Erythroblast (primary cell): ENCODE measurements at places on chromosomes 3 and 15.

- no peak for DNase-seq
Measured at GRCh38 chr3:73046195-73046594, 15.3 kb upstream of the EBLN2 start.

DNA sequence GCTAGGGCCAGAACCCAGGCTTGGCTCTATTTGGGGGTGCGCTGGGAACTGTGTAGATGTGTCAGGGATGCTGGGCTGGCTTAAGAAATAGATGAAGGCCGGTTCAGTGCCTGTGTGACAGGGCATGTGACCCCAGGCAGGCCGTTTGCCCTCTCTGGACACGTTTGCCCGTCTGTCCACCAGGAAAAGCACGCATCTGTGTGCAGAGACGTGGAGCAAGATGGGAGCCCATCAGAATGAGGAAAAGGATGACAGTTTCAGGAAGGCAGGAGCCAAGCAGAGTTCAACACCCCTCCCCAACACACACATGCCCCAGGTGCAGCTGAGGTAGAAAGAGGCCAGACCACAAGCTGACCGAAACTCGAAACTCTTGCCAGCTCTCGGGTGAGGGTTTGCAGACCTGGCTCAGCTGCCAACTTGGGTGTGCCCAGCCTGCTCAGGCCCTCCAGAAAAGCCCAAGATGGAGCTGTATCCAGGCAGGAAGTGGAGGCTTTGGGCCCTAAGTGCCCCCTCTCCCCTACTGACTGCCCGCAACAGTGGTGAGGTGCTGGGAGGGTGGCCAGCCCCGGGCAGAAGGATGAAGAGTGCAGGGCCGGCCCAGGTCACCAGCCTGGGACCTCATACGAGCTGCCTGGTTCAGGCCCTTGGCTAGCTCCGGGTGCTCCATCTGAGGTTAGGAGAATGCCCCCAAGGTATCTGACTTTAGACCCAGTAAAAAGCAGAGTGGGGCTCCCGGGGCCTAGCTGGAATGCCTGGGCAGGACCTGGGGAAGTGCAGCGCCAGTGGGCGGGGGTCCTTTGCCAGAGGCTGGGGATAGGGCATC lies 10.2 kb upstream of the MESP1 start:
- DNase-seq = no peak

DNA sequence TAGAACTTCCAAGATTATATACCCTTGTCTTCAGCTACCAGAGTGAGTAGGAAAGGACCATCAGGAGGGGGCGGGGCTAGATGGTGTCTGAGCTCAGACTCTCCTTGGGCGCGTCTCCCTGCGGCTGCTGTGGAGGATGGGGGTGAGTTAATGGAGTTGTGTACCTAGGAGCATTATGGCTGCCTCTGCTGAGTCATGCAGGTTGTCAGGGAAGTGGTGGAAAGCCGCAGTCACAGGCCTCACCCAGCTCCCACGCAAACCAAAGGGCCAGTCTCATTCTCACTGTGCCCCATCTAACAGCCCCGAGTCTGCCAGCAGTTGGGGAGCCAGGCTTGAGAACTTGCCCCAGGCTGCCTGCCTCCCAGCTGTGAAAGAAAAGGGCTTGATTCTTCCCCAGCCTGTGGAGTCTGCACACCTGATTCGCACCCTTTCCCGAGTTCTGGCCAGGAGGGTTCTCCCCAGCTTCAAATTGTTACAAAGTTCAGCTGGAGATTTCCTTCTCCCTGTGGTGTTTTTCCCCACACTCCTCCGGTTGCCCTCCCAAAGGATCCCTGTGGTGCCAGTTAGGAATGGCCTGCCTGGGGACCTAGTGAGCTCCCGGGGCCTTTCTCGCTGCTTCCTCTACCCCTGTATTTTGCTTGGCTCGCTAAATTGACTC lies 143.3 kb downstream of the HCN4 start:
- DNase-seq = no peak

DNA sequence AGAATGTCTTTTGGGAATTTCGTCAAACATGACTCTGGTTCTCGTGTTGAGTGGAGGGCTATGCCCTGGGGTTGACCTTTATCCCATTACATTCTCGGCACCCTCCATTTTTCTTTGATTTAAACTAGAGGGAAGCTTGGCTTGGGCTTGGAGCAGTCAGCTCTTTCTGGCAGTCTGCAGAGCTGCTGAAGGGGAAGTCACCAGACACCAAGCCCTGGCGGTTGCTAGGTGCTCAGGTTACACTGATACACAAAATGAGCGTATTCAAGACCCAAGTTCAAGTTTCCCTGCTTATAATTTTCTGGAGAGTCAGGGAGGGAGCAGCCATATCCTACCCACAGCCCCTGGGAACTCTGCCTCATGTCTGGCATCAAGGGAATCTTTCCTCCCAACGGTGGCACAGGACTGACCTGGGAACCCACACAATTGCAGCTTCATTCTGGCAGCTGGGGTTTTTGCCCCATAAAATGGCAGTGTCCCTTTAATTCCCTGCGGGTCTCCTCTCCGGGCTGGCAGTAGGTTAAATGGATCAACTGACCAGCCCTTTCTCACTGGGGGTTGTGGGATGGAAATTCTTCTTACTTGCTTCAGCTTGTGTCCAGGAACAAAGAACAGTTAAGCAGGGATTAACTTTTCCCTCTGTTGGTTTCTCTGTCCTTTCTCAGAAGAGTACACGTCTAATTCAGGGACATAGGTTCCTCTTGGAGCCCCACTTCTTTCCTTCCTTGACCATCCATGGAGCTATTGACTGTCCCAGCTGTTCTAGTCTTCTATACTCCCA lies 110.0 kb upstream of the DLG1 start:
- no peak for DNase-seq

DNA sequence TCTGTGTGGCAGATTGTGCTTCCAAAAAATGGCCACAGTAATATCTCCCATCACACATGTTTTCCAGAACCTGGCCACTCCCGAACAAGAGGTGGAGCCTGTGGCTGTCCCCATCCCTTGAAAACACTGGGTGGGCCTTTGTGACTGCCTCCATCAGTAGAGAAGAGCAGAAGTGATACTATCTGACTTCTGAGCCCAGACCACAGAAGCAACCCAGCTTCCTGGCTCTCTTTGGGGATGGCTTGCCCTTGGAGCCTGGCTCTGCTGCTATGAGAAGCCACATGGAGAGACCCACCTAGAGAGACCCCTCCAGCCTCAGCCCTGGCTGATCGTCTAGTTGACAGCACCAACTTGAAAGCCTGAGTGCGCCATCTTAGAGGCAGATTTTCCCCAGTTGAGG lies 39.8 kb upstream of the CMTM8 start:
- DNase-seq = no peak

DNA sequence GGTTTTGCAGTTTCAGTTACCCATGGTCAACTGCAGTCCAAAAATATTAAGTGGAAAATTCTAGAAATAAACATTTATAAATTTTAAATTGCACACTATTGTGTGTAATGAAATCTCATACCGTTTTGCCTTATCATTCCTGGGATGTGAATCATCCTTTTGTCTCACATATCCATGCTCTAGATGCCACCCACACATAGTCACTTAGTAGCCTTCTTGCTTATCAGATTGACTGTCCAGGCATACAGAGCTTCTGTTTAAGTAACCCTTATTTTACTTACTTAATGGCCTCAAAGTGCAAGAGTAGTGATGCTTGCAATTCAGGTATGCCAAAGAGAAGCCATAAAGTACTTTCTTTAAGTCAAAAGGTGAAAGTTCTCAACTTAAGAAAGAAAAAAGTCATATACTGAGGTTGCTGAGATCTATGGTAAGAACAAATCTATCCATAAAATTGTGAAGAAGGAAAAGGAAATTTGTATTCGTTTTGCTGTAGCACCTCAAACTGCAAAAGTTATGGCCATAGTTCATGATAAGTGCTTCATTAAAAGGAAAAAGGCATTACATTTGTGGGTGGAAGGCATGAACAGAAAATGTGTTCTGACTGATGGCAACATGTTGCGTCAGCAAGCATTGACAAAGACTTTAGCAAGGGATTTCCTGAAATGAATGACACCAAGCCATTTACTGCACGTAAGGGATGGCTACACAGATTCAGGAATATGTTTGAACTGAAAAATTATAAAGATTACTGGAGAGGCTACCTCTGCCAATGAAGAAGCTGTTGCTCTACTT lies 43.8 kb downstream of the SPATA16 start:
- no peak for DNase-seq

DNA sequence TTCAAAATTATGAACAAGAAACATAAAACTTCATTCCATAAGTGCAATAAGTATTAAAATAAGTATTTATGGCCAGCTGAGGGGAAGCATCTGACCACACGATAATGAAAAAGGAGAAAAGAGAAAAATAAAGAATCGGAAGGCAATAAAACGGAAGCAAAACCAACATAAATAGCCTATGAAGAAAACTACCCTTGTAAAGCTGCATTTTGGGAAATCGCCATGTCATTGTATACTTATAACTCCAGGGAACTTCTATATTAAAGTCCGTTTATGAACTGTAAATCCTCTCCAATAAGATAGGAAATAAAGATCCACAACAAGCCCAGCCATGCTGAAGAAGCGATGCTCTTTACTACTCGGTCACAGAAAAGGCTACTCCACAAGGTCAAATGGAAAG lies 47.7 kb downstream of the MORC1 start:
- DNase-seq = no peak

- DNase-seq = no peak
Measured at GRCh38 chr3:111311126-111311525, 230.9 kb upstream of the CD96 start.

- DNase-seq = no peak
Measured at GRCh38 chr3:149600634-149601033, 57.2 kb downstream of the WWTR1 start.

DNA sequence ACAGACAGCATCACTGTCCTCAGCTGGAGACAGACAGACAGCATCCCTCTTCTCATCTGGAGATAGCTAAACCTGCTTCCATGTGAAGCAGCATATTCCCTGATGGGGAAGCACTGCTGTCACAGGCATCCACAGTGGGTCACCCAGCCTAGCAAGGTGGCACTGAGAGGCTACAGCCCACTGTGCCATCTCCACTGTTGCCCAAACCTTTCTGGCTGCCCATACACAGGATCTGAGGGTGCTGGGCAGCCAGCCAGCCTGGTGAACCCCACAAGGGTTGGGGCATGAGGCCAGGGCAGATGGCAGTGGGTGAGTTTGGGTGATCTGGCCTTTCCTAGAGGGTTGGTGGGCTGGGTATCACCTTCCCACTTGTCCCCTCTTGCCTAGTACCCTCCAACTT lies 11.7 kb downstream of the CHST13 start:
- no peak for DNase-seq

DNA sequence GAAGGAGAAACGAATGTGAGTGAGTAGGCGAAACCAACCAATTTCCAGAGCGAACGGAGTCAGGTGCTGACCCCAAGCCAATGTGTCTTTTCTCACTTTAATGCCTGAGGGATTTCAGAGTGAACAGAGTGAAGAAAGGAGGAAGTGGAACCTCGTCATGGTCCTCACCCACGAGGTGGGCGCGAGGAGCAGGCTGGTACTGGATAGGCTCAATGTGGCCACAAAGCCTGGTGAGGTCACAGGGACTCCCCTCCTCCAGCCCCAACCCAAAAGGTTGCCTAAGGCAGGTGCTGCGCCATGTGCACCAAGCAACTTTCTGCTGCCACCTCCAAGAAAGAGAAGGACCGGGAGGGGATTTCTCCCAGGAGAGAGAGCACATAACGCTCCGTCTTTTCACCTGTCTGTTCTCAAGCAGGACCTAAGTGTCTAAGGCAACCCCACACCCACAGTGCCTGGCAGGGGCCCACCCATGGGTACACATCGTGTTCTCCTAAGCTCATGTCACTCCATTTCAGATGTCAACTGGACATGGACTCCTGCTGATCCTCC lies 3.8 kb downstream of the NRROS start:
- DNase-seq = no peak

- no peak for DNase-seq
Measured at GRCh38 chr3:16589867-16590624, 15.2 kb downstream of the DAZL start.
